ENCODE measurements at places on chromosomes 5 and 9. TPM values are rescaled to one million over a fixed set of nuclear protein-coding genes. Genes with fewer than 3 reads are reported as not detected.

SLC25A2 gene
- not detected for total RNA-seq

GADD45G gene
- total RNA-seq: not detected

CCL28 gene
- 0.11 TPM for total RNA-seq

MELK gene
- 16.7 TPM for total RNA-seq

PRR16 gene
- total RNA-seq: 68.6 TPM

IL9 gene
- not detected for total RNA-seq

TRUB2 gene
- total RNA-seq: 36.8 TPM

PGM5 gene
- not detected for total RNA-seq

CCNI2 gene
- not detected for total RNA-seq

PPP3R2 gene
- total RNA-seq: not detected

CBY3 gene
- not detected for total RNA-seq

SELENOP gene
- total RNA-seq: not detected

C6 gene
- not detected for total RNA-seq

TAF11L10 gene
- not detected for total RNA-seq

SLC4A9 gene
- not detected for total RNA-seq

LCN1 gene
- not detected for total RNA-seq

ZNF883 gene
- 5.8 TPM for total RNA-seq

UNC13B gene
- 20.8 TPM for total RNA-seq

OR1Q1 gene
- total RNA-seq: not detected

ARHGEF39 gene
- 2.4 TPM for total RNA-seq

CORO2A gene
- 1.6 TPM for total RNA-seq

MEIKIN gene
- total RNA-seq: not detected

CCNO gene
- not detected for total RNA-seq

TIMD4 gene
- total RNA-seq: not detected

GDNF gene
- 7.1 TPM for total RNA-seq
